A549 (cell line): ENCODE measurements at places on chromosomes 12 and 14. TPM values are rescaled to one million over a fixed set of nuclear protein-coding genes. Genes with fewer than 3 reads are reported as not detected.

GRCh38 chr14:70827752-70828151 is 18.4 kb upstream of the MAP3K9 start:
- no peak for DNase-seq

- DNase-seq = no peak
Measured at GRCh38 chr12:122392411-122392810, 30.1 kb downstream of the CLIP1 start.

The BBOF1 gene
- 5.8 to 6.1 TPM (median 5.9 TPM) in 3 replicates for polyA plus RNA-seq

The IRAK4 gene
- 6.6 to 7.2 TPM (median 7.1 TPM) in 3 replicates for polyA plus RNA-seq
